Tracheal epithelial cell (primary cell): ENCODE measurements at places on chromosomes 3 and 15. TPM values are rescaled to one million over a fixed set of nuclear protein-coding genes. Genes with fewer than 3 reads are reported as not detected.

GOLGA6B gene
- not detected in 2 replicates for total RNA-seq

LXN gene
- total RNA-seq: 3.9 and 4.0 TPM in 2 replicates

COLQ gene
- under 0.01 TPM in 2 replicates for total RNA-seq

TMEM266 gene
- total RNA-seq: 0.48 and 0.85 TPM in 2 replicates

SIDT1 gene
- under 0.01 and 0.24 TPM in 2 replicates for total RNA-seq
